Activated CD8-positive, alpha-beta memory T cell treated with anti-CD3 and anti-CD28 coated beads, Interleukin-2, amount 10 ng/mL, durations not matched to agents 7 days and 5 days (primary cell): ENCODE measurements at places on chromosomes 5 and 9. TPM values are rescaled to one million over a fixed set of nuclear protein-coding genes. Genes with fewer than 3 reads are reported as not detected.

DNA sequence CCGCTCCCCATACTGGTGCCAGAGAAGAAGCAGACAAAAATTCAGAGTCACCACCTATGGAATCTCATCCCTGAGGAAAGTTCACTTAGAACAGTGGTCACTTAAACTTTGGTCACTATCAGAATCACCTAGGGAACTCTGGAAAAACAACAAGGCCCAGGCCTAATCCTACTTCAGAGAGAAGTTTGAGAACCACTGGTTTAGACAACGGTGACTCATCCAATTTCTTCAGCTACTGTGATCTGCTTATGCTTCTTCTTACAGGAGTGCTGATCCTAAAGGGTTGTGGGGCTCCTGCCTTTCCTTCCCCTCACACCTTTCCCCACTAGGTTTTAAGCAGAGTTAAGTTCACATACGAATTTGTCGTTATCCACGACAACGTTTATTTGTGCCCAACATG, 194.7 kb upstream of the KLF4 start:
- DNase-seq: no peak

GRCh38 chr9:108784998-108785397, 70.8 kb downstream of the ACTL7B start:
- DNase-seq: no peak

- DNase-seq: no peak
Measured at GRCh38 chr9:7097785-7098752, 340.3 kb downstream of the KDM4C start.

GRCh38 chr9:87088621-87089365, 141.5 kb upstream of the GAS1 start:
- no peak for DNase-seq

Gene CCDC107
- 29.4 TPM for total RNA-seq

Gene FAXDC2
- total RNA-seq: not detected

Gene SLC6A7
- not detected for total RNA-seq

Gene PCDHGB4
- 0.09 TPM for total RNA-seq

Gene SIT1
- 155 TPM for total RNA-seq
